ENCODE measurements at places on chromosomes 4 and X.

GRCh38 chr4:144461906-144462305, 184.1 kb upstream of the HHIP start:
- DNase-seq = no peak

DNA sequence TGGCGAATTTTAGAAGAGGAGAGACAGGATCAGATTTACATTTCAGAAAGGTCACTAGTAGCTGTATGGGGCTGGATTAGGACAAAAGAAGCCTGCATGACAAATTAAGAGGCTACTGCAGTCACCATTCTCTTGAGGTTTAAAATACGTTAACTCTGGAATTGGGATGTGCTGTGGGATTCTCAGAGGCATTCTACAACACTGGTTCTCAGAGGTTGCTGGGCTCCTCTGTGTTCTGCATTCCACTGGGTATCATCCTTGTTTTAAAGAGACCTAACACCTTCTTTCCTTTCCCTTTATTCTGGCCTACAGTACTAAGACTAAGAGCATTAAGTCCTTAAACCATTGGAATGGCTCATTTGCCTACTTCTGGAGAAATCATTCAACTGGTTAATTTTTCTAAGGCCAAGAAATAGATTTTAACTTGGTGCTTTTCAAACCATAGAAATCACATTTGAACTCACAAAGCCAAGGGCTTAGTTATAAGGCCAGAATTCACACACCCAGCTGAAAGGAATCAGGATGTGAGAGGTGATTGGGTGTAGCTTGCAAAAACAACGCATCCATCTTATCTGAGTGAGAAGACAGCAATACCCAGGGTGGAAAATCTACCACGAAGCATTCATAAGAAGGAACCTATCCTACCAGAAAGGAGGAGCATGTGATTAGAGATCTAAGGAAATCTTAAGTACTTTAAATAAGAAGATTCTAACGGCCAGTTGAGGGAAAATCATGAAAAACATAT, 116.6 kb downstream of the SHISA3 start:
- no peak for DNase-seq

- DNase-seq = no peak
Measured at GRCh38 chr4:61301271-61301670, 101.1 kb downstream of the ADGRL3 start.

DNA sequence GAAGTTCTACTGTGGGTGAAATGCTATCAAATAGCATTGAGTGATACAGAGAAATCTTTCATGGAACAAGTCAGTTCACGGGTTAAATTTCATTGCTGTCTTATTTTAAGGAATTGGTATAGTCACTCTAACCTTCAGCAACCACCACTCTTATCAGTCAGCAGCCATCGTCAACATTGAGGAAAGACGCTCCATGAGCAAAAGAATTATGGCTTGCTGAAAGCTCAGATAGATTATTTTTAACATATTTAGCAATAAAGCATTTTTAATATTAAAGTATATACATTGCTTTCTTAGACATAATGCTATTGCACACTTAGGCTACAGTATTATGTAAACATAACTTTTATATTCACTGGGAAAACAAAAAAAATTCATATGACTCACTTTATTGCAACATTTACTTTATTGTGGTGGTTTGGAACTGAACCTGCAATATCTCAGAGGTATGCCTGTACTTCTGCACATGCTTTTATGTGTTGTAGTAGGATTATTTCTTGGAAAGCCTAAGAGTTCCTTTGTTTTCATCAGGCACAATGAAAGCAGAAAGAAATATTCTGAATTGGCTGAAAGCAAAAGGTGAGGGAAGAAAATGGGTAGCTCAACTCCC, 586.7 kb downstream of the GBA3 start:
- DNase-seq = no peak

- peak; percentile 58 for DNase-seq
Measured at GRCh38 chr4:185128272-185129119, 14.6 kb upstream of the SLC25A4 start.

- DNase-seq = no peak
Measured at GRCh38 chrX:14630733-14631132, 101.4 kb downstream of the GLRA2 start.

DNA sequence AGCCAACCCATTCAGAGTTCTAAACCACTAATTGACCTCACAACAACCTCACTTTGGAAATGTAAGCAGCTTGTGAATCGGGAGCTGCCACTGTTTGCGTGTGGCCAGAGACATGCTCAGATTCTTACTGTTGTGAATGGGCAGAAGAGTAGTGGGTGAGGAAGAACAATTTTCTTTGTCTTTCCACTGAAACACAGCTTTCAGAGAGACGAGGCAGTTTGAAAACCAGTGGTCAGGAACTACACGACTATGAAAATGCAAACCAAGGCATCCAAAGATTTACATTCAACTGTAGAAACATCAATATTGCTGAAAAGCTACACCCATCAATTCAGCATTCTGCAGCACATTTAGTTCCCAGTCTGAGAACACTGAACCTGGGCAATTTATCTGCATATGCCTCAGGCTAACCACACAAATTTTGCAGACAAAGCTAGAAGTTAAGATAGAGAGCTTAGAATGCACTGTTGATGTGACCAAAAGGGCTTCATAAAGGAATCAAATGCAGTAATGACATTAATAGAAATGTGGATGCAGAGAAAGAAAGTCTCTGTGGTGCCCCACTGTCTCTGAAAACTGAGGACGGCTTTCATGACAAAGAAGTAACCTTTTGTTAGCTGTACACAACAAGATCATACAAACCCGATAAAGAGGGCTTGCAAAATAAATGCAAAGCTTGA, 134.3 kb downstream of the APBB2 start:
- DNase-seq = no peak

- no peak for DNase-seq
Measured at GRCh38 chr4:173573286-173573685, 43.3 kb upstream of the HAND2 start.

DNA sequence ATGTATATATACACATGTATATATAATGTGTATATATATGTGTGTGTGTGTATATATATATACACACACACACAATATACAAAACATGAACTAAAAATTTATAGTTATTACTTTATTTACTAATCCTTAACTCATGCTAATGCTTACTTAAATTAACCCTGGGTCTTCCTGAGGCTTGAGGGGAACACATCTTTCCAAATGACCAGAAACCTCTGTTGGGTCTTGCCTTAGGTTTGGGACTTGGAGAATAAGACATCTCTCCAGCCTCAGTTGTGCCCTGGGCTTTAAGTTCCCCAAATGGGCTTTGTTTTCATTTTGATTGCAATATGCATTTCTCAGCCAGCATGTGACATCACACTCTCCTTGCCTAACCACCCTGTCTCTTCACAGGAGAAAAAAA, 7.7 kb downstream of the GEMIN8 start:
- no peak for DNase-seq

GRCh38 chr4:123553733-123554637, 157.4 kb downstream of the SPRY1 start:
- no peak for DNase-seq

GRCh38 chr4:162201673-162202072, 37.9 kb upstream of the FSTL5 start:
- no peak for DNase-seq

All from AG08396 (cell line).